Calu3 (cell line): ENCODE measurements at places on chromosomes 2 and 18. TPM values are rescaled to one million over a fixed set of nuclear protein-coding genes. Genes with fewer than 3 reads are reported as not detected.
A peak's percentile ranks its signal among the peaks of the same experiment; 100 is the strongest.

- no peaks in the 10 kb centered on the region for H3K36me3 ChIP-seq
- no peak overlapping the region for H3K4me3 ChIP-seq
- no peaks in the 10 kb centered on the region for H3K4me1 ChIP-seq
- no peaks in the 10 kb centered on the region for H3K27me3 ChIP-seq
- DNase-seq: no peak
- H3K27ac ChIP-seq: no peak overlapping the region
Measured at GRCh38 chr2:144630459-144631215, 110.7 kb upstream of the ZEB2 start.

DNA sequence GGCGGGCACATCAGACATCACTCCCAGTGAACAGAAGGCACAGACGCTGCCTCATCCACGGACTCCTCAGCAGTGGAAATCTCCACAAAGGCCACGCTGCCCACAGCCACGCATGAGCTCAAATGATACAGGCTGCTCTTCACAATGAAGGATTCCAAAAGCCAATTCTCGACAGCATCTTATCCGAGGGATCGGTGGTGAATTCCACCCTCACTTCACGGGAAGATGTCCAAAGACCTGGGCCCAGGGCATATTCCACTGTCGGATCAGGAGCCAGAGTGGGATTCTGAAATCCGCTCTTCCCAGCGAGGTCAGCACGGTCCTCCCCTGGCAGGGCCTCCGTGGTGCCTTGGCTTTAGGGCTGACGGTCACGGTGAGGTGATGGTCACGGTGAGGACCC lies 55.8 kb downstream of the EIPR1 start:
- no peaks in the 10 kb centered on the region for H3K27me3 ChIP-seq
- H3K4me3 ChIP-seq: no peak overlapping the region
- no peak for DNase-seq
- H3K4me1 ChIP-seq: no peaks in the 10 kb centered on the region

DNA sequence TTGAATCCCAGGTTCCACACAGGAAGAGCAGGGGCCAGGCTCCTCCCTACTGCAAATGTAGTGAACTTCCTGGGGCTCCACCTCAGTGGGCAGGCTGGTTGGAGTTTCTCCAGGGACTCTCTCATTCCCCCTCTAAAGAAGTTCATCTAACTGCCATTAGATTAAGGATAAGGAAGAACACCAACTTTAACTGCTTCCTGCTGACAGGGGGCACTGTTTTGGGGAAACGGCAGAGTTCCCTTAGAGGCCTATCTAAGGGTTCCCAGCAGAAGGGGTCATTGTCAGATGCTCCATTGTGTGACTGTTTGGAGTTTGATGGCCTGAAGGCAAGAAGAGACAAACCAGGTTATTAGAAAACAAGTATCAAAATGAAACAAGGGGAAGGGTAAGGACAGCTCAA lies 2159.7 kb upstream of the PIK3C3 start:
- no peaks in the 10 kb centered on the region for H3K27me3 ChIP-seq
- peak overlapping the region; percentile 54 for H3K4me3 ChIP-seq
- peaks cover 25% of the 10 kb centered on the region for H3K36me3 ChIP-seq
- peaks cover 31% of the 10 kb centered on the region for H3K4me1 ChIP-seq
- DNase-seq: no peak

Gene CFC1
- total RNA-seq: not detected in 2 replicates

GRCh38 chr18:47265197-47265596 lies 13.7 kb upstream of the SKOR2 start:
- H3K27me3 ChIP-seq: peaks cover 15% of the 10 kb centered on the region
- H3K27ac ChIP-seq: no peak overlapping the region
- no peak for DNase-seq
- no peaks in the 10 kb centered on the region for H3K36me3 ChIP-seq

Gene PROKR1
- total RNA-seq: not detected in 2 replicates

Gene KYNU
- 64.2 and 78.7 TPM in 2 replicates for total RNA-seq

Gene FN1
- 123 and 133 TPM in 2 replicates for total RNA-seq

- H3K27me3 ChIP-seq: no peaks in the 10 kb centered on the region
- DNase-seq: no peak
- no peaks in the 10 kb centered on the region for H3K4me1 ChIP-seq
- H3K27ac ChIP-seq: no peak overlapping the region
- H3K36me3 ChIP-seq: no peaks in the 10 kb centered on the region
Measured at GRCh38 chr18:23163786-23164533, 28.7 kb downstream of the CABLES1 start.

- H3K4me1 ChIP-seq: no peaks in the 10 kb centered on the region
- peaks cover 12% of the 10 kb centered on the region for H3K36me3 ChIP-seq
- H3K27me3 ChIP-seq: peaks cover 88% of the 10 kb centered on the region
- H3K27ac ChIP-seq: no peak overlapping the region
- DNase-seq: no peak
Measured at GRCh38 chr2:45014016-45014702, 4.9 kb upstream of the SIX2 start.

GRCh38 chr2:108877506-108877905 lies 90.9 kb downstream of the CCDC138 start:
- no peak overlapping the region for H3K27ac ChIP-seq
- no peaks in the 10 kb centered on the region for H3K27me3 ChIP-seq
- no peak for DNase-seq
- H3K36me3 ChIP-seq: no peaks in the 10 kb centered on the region
- no peak overlapping the region for H3K4me3 ChIP-seq
- peaks cover 12% of the 10 kb centered on the region for H3K4me1 ChIP-seq

Gene CIDEA
- total RNA-seq: not detected in 2 replicates

DNA sequence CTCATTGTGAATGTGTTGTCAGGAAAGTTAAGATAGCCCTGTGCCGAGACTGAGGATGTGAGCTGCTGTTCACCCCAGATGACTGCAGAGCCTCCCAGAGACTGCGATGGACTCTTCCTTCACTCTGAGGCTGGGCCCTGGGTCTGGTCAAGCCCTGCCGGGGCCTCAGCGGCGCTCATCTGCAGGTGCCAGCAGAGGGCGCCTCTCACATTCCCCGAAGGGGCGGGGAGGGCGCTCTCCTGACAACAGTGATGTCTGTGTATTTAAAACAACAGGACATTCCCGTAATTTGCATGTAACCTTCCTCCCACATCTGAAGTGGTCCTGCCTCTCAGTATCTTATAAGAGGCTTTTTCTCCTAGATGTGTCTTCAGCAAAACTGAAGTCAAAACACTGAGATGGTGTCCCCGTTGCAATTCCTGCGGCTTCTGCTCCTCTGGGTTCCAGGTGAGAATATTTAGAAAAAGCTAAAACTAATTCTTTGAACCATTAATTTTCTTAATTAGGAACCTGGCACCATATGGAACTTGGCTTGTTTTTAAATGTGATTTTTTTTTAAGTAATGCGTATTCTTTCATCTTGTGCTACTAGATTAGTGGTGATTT lies 1377.9 kb downstream of the RPIA start:
- no peaks in the 10 kb centered on the region for H3K4me1 ChIP-seq
- no peaks in the 10 kb centered on the region for H3K27me3 ChIP-seq
- no peaks in the 10 kb centered on the region for H3K36me3 ChIP-seq

GRCh38 chr2:171956135-171956825 lies 34.0 kb downstream of the HAT1 start:
- DNase-seq: no peak
- H3K27ac ChIP-seq: no peak overlapping the region
- H3K36me3 ChIP-seq: no peaks in the 10 kb centered on the region
- no peaks in the 10 kb centered on the region for H3K27me3 ChIP-seq
- peaks cover 8% of the 10 kb centered on the region for H3K4me1 ChIP-seq

- no peaks in the 10 kb centered on the region for H3K36me3 ChIP-seq
- H3K27me3 ChIP-seq: no peaks in the 10 kb centered on the region
- H3K4me3 ChIP-seq: no peak overlapping the region
- DNase-seq: no peak
Measured at GRCh38 chr2:106708209-106708608, 177.8 kb downstream of the ST6GAL2 start.

DNA sequence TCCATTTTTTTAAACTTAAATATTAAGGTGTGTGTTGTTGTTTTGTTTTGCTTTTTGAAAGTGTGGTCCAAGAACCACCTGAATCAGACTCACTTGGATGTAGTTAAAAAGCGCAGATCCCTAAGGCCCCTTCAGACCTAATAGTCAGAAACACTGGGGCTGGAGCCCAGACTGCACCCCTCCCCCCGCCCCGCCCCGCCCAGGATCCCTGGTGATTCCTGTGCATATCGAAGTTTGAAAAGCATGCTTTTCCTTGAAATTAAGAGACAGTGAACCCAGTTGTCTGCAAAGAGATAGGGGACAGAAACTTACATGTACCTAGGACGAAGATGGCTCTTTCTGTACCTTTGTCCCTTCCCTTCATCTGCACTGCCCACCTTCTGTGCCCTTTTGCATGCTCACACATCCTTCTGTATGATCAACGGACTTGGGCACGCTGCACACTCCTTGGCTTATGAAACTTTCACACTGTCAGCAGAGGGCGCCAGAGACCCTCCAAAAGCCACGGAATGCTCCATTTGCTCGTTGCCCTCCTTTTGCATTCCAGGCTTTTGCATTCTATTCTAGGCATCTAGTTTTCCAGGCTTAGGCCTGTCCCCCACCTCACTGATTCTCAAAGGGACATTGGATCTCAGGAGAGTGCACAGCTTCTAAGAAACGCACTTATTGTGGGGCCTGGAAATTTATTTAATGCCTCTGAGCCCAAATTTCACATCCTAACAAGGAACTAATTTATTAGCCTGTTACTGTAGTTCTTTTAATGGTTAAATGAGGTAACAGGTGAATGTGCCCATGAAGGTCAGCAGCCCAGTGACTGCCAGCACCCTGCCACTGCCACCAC lies 32.8 kb upstream of the SLC14A1 start:
- H3K4me3 ChIP-seq: no peak overlapping the region
- peak; percentile 83 for DNase-seq
- H3K36me3 ChIP-seq: no peaks in the 10 kb centered on the region
- no peak overlapping the region for H3K27ac ChIP-seq

Gene CPLX4
- total RNA-seq: not detected in 2 replicates

DNA sequence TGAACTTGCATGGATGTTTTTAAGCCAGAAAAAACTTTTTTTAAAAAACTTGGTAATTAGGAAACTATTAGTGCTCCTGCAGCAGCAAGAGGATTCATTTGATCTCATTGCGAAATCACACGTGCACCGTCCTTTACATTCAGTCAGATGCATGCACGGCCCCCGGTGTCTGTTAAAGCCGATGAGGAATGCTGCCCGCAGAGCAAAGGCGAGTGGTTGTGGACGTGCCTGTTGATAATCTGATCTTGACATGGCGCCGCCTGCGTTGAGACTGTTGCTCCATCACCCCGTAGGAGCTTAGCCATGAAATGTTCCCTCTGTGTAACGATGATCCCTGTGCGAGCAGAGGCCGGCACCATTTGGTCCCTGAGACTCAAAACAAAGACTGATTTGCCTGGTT lies 300.0 kb downstream of the GBX2 start:
- no peak overlapping the region for H3K4me3 ChIP-seq
- H3K27me3 ChIP-seq: no peaks in the 10 kb centered on the region
- no peaks in the 10 kb centered on the region for H3K36me3 ChIP-seq
- H3K4me1 ChIP-seq: no peaks in the 10 kb centered on the region

- no peak overlapping the region for H3K27ac ChIP-seq
- H3K4me3 ChIP-seq: no peak overlapping the region
- DNase-seq: no peak
- no peaks in the 10 kb centered on the region for H3K36me3 ChIP-seq
- H3K4me1 ChIP-seq: no peaks in the 10 kb centered on the region
- peaks cover 49% of the 10 kb centered on the region for H3K27me3 ChIP-seq
Measured at GRCh38 chr2:131557558-131558321, 30.1 kb downstream of the CCDC74A start.

Gene LYPD6B
- total RNA-seq: 0.87 and 1.3 TPM in 2 replicates

GRCh38 chr2:69310111-69311023 lies 76.7 kb downstream of the GFPT1 start:
- peaks cover 82% of the 10 kb centered on the region for H3K36me3 ChIP-seq
- DNase-seq: no peak
- peaks cover 22% of the 10 kb centered on the region for H3K27me3 ChIP-seq
- H3K4me3 ChIP-seq: peak overlapping the region; percentile 13
- peak overlapping the region; percentile 48 for H3K27ac ChIP-seq

GRCh38 chr2:59875836-59876235 lies 677.6 kb downstream of the BCL11A start:
- H3K27ac ChIP-seq: no peak overlapping the region
- no peak for DNase-seq
- no peaks in the 10 kb centered on the region for H3K4me1 ChIP-seq
- no peaks in the 10 kb centered on the region for H3K27me3 ChIP-seq
- H3K36me3 ChIP-seq: no peaks in the 10 kb centered on the region

DNA sequence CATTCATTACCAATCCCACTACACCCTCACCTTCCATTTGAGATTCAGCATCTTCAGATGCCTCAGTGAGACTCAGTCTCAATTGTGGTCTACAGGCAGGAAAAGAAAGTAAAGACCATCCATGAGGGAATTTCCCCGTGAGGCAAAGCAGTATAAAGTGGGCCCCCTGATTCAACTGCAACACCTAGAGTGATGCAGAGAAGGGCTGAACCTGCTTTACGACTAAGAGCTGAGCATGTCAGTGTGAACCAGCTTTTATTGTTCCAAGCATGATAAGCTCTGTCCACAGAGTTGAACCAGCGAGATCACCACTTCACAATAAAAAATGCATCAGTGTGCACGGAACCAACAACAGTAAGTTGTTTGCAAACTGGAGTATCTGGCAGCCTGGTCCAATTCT lies 357.6 kb upstream of the ATP5MC3 start:
- H3K4me1 ChIP-seq: no peaks in the 10 kb centered on the region
- no peaks in the 10 kb centered on the region for H3K27me3 ChIP-seq
- H3K4me3 ChIP-seq: no peak overlapping the region
- no peak overlapping the region for H3K27ac ChIP-seq

DNA sequence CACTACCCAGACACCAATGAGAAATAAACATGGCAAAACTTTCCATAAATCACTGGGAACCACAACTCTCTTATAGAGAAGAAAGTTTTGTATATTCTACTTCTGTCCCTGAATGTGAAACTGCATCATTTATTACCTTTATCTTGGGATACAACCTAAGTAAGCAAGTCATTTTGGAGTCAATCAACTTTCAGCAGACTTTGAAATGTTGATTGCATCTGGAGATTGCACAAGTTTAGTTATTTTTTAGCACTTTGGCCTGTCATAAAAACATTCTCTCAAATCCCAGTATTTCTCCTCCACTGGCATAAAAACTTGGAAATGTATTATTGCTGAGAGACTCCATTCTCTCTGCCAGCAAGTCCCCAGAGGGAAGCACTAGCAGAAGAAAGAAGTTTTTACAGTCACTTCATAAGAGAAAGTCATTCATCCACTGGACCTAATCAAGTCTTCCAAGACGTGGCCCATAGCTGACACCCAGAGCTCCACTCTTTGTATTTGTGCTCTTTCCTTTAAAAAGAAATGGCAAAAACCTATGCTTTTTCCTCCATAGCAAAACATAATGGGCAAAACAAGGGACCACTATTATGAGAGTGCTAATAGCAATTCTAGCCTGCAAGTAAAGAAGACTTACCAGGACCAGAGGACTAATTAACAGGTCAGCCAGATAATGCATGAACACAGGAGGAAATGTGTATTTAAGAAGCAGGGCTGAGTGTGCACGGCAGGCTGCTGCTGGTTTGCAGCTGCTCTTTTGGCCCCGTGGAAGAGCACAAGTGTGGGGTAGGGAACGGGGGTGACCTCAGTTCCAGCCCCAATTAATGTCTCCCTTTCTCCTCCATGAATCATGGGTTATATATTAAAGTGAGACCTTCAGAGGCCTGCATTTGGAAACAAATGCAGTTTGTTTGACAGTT lies 171.5 kb downstream of the INO80D start:
- H3K36me3 ChIP-seq: no peaks in the 10 kb centered on the region
- no peak overlapping the region for H3K4me3 ChIP-seq
- no peak for DNase-seq
- H3K27me3 ChIP-seq: peaks cover 30% of the 10 kb centered on the region
- H3K27ac ChIP-seq: no peak overlapping the region
